A549 treated with Mapracorat at 1 μM for 4 hours (cell line): ENCODE measurements at places on chromosomes 5 and 9. TPM values are rescaled to one million over a fixed set of nuclear protein-coding genes. Genes with fewer than 3 reads are reported as not detected.

C9orf153 gene
- 0.08 to 0.50 TPM (median 0.15 TPM) in 3 of 5 replicates, not detected in the others for total RNA-seq

RGMB gene
- 6.0 to 8.1 TPM (median 7.0 TPM) in 5 replicates for total RNA-seq

CDC20B gene
- total RNA-seq, result 0.07 to 0.09 TPM (median 0.09 TPM) in 4 of 5 replicates, not detected in the other

TLE4 gene
- total RNA-seq, result 10.3 to 13.9 TPM (median 11.6 TPM) in 5 replicates

TUSC1 gene
- total RNA-seq, result 3.6 to 7.4 TPM (median 6.7 TPM) in 5 replicates

SLC12A7 gene
- 20.7 to 30.7 TPM (median 29.8 TPM) in 5 replicates for total RNA-seq

CCNG1 gene
- 56.6 to 70.9 TPM (median 61.5 TPM) in 5 replicates for total RNA-seq

PCDHGB5 gene
- 1.6 to 2.6 TPM (median 2.2 TPM) in 5 replicates for total RNA-seq

ACOT12 gene
- 0.23 TPM in 1 of 5 replicates, not detected in the others for total RNA-seq

FOXD1 gene
- 12.2 to 20.7 TPM (median 19.0 TPM) in 5 replicates for total RNA-seq

PROB1 gene
- total RNA-seq, result 0.15 to 0.29 TPM (median 0.22 TPM) in 5 replicates

PHF19 gene
- total RNA-seq, result 93.1 to 135 TPM (median 123 TPM) in 5 replicates

AK3 gene
- 46.4 to 54.6 TPM (median 52.7 TPM) in 5 replicates for total RNA-seq

TESK1 gene
- 25.8 to 30.3 TPM (median 29.8 TPM) in 5 replicates for total RNA-seq

IFNA13 gene
- not detected in 5 replicates for total RNA-seq

FAM169A gene
- 3.7 to 6.9 TPM (median 6.0 TPM) in 5 replicates for total RNA-seq
